ENCODE measurements at places on chromosomes 1 and 21.

GRCh38 chr1:204592246-204592948, 76.2 kb downstream of the MDM4 start:
- H3K4me3 ChIP-seq: no peak overlapping the region
- H3K27me3 ChIP-seq: no peaks in the 10 kb centered on the region
- H3K27ac ChIP-seq: no peak overlapping the region

GRCh38 chr1:210573141-210573540, 244.4 kb downstream of the HHAT start:
- no peaks in the 10 kb centered on the region for H3K27me3 ChIP-seq
- no peak overlapping the region for H3K27ac ChIP-seq
- no peak for DNase-seq
- H3K4me1 ChIP-seq: peaks cover 2% of the 10 kb centered on the region
- H3K36me3 ChIP-seq: peaks cover 2% of the 10 kb centered on the region
- no peak overlapping the region for H3K4me3 ChIP-seq

- H3K4me3 ChIP-seq: no peak overlapping the region
- peaks cover 6% of the 10 kb centered on the region for H3K36me3 ChIP-seq
- DNase-seq: no peak
Measured at GRCh38 chr1:181985936-181986906, 75.3 kb downstream of the ZNF648 start.

DNA sequence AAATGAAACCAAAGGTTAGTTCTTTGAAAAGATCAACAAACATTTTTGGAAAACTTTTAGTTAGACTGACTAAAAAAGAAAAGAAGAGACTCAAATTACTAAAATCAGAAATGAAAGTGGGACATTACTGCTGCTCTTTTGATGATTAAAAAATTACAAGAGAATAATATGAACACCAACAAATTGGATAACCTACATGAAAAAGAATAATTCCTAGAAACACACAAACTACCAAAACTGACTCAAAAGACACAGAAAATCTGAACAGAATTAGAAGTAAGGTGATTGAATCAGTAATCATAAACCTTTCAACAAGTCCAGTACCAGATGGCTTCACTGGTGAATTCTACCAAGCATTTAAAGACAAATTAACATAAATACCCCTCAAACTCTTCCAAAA, 5.6 kb downstream of the KIFAP3 start:
- peaks cover 42% of the 10 kb centered on the region for H3K4me1 ChIP-seq
- DNase-seq: no peak
- H3K27ac ChIP-seq: peak overlapping the region; percentile 81
- peak overlapping the region; percentile 85 for H3K4me3 ChIP-seq
- H3K36me3 ChIP-seq: no peaks in the 10 kb centered on the region

- H3K27ac ChIP-seq: no peak overlapping the region
- no peaks in the 10 kb centered on the region for H3K27me3 ChIP-seq
- H3K4me3 ChIP-seq: no peak overlapping the region
- no peak for DNase-seq
- H3K4me1 ChIP-seq: peaks cover 4% of the 10 kb centered on the region
Measured at GRCh38 chr21:29242201-29242600, 56.5 kb upstream of the BACH1 start.

DNA sequence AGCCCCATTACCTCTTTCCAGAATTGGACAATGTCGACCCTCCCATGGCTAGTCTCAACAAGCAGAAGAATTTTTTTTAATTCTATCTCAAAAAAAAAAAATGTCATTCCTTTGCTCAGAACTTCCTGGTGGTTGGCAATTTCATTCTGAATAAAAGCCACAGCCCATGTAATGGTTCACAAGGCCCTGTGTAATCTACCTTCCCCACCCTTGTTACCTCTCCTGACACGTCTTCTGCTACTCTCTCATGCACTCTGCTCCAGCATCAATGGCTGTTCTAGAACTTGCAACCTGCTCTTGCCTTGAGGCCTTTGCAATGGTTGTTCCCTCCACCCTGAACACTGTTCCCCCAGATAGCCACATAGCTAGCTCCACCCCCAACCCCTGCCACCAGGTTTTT, 25.4 kb downstream of the NUAK2 start:
- no peak for DNase-seq
- H3K27me3 ChIP-seq: no peaks in the 10 kb centered on the region
- H3K4me3 ChIP-seq: peak overlapping the region; percentile 37
- peak overlapping the region; percentile 80 for H3K27ac ChIP-seq
- H3K4me1 ChIP-seq: peaks cover 46% of the 10 kb centered on the region

DNA sequence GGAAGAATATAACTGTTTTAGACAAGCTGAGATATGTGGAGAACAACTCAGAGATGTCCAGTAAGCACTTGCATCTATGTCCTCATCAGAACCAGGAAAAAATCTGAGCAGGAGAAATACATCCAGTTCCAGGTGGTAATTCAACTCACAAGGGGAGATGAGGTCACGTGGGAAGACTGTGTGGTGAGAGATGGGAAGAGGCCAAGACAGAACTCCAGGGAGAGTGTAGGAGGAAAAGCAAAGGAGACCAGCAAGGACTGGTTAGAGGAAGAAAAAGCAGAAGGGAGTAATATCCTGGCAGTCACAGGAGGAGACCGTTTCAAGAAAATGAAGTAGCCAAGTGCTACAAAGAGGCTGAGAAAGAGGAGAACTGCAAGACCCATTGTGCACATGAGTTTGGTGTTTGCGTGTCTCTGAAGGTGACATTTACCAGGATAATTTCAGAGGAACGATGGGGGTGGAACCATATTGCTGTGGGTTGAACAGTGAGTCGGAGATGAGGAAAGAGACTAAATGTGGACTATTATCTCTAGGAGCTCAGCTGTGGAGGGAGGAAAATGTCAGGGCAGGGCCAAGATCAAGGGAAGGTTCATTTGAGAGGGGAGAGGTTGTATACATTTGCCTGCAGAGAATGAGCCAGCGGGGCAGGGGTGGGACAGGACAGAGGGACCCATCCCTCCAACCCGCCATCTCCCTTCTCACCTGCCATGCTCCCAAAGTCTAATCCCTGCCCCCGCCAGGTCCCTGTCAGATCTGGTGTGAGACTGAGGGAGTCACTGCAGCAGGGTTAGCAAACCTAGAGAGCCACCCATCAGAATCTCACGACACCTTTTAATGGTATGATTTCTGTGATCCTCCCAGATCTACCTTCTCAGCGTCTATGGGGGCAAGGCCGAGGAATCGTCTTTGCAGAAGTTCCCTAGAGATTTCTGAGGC, 24.9 kb downstream of the SUSD4 start:
- no peaks in the 10 kb centered on the region for H3K27me3 ChIP-seq
- H3K4me1 ChIP-seq: peaks cover 11% of the 10 kb centered on the region
- H3K36me3 ChIP-seq: peaks cover 7% of the 10 kb centered on the region
- peak overlapping the region; percentile 2 for H3K27ac ChIP-seq
- no peak overlapping the region for H3K4me3 ChIP-seq
- DNase-seq: no peak

DNA sequence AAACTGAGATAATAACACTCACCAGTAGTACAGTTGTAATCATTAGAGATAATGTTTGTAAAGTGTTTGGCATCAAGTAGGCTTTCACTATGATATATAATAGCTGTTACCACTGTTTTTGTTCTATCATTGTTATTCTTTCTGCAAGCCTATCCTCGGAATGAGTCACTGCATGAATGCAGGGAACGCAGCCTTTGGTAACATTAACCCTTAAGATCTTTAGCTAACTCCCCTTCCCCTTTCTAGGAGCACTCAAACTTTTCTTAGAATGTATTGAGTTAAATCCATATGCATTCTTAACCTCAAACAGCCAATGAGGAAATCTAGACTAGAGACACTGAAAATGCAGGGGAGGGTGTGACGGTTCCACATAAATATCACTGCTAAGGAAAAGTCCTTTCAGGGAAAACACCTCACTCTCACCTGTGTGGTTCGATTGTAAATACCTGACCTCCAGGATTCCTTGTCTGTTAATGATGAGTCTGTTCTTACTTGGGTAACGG, 467.3 kb downstream of the SETD4 start:
- H3K36me3 ChIP-seq: peaks cover 2% of the 10 kb centered on the region
- no peaks in the 10 kb centered on the region for H3K4me1 ChIP-seq
- peaks cover 31% of the 10 kb centered on the region for H3K27me3 ChIP-seq
- H3K27ac ChIP-seq: no peak overlapping the region
- DNase-seq: no peak

DNA sequence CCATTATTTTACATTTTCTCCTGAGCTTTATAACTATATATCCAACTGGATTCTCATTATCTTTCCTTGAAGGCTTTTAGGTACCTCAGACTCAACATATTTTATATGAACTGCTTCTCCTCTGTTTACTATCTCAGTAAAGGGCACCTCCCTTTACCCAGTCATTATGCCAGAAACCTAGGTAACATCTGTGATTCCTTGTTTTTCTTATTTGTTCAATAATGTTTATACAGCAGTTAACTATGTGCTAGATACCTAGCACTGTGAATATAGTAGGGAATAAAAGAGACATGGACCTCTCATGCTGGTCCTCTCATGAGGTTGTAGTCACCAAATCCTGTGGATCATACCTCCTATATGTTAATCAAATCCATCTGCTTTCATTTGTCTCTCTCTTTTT, 25.6 kb downstream of the PPP1R12B start:
- H3K27ac ChIP-seq: no peak overlapping the region
- H3K36me3 ChIP-seq: peaks cover 5% of the 10 kb centered on the region
- no peak overlapping the region for H3K4me3 ChIP-seq
- no peak for DNase-seq

- no peak for DNase-seq
- peak overlapping the region; percentile 77 for H3K4me3 ChIP-seq
- H3K27ac ChIP-seq: peak overlapping the region; percentile 83
Measured at GRCh38 chr1:107786203-107786845, 178.7 kb downstream of the VAV3 start.

- no peaks in the 10 kb centered on the region for H3K4me1 ChIP-seq
- no peaks in the 10 kb centered on the region for H3K36me3 ChIP-seq
- H3K27ac ChIP-seq: no peak overlapping the region
- DNase-seq: no peak
- H3K4me3 ChIP-seq: no peak overlapping the region
Measured at GRCh38 chr21:37771181-37771580, 145.1 kb downstream of the KCNJ6 start.

GRCh38 chr21:37982496-37983318, 66.5 kb upstream of the KCNJ6 start:
- no peak overlapping the region for H3K27ac ChIP-seq
- no peaks in the 10 kb centered on the region for H3K4me1 ChIP-seq
- H3K27me3 ChIP-seq: peaks cover 4% of the 10 kb centered on the region
- DNase-seq: no peak
- no peaks in the 10 kb centered on the region for H3K36me3 ChIP-seq

GRCh38 chr1:228018961-228019721, 12.3 kb downstream of the WNT3A start:
- H3K4me3 ChIP-seq: no peak overlapping the region

Measured in T-helper 17 cell (primary cell).